Tibial nerve (tissue), 4 donors: ENCODE measurements at places on chromosomes 5 and 9. TPM values are rescaled to one million over a fixed set of nuclear protein-coding genes. Genes with fewer than 3 reads are reported as not detected.
A peak's percentile ranks its signal among the peaks of the same experiment; 100 is the strongest.

- DNase-seq = no peak
These were observed 13.2 kb downstream of the ZFAND5 start for GRCh38 chr9:72351538-72352453.

DNA sequence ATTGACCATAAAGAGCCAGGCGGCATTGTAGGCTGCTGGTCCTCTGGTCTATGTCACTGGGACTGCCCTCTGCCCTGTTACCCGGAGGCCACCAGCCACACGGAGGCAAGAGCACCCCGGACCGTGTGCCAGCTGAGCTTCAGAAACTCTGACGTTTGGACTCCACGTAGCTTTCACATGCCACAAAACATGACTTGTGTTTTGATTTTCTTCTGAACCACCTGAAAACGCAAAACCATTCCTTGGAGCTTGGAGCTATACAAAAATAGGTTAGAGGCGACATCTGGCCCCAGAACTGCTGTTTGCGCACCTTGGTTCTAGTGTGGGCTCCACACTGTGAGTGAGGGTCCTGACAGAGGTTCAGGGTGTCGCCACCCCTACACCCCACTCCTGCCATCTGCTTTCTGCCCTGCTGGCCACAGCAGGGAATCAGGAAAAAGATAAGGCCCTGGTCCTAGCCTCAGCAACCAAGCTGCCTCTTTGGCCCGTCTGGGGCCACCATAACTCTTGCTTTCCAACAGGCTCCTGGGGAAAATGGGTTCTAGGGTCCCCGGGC, 151.3 kb upstream of the IRX2 start:
- DNase-seq = no peak

- DNase-seq = no peak
These were observed 22.4 kb upstream of the PLPP1 start for GRCh38 chr5:55557123-55557522.

INSL4 gene
- not detected for total RNA-seq

- peak; percentile 100 for DNase-seq
These were observed at the start of gene RNF20 for GRCh38 chr9:101533334-101534204. Gene RNF20, plus strand, starts transcription at chr9:101533853. Its CDS starts 1,571 bp downstream, at chr9:101535424.

DNA sequence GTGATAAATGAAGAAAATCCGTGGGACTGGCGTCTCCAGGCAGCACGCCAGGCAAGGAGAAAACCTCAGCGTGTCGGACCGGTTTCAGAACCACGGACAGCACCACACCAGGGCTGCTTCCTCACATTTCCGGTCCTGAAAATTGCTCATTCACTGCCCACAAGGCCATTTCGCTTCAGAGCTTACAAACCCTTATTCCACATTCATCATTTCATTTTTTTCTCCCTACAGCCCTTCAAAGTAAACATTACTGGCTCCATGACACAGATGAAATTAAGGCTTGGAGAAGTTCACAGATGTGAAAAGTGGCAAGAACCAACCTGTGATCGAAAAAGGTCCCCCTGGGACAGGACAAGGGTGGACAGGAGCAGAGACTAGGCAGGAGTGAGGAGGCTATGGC, 1.5 kb upstream of the GPRIN1 start:
- peak; percentile 38 for DNase-seq
